ENCODE measurements at places on chromosomes 2 and 18.

DNA sequence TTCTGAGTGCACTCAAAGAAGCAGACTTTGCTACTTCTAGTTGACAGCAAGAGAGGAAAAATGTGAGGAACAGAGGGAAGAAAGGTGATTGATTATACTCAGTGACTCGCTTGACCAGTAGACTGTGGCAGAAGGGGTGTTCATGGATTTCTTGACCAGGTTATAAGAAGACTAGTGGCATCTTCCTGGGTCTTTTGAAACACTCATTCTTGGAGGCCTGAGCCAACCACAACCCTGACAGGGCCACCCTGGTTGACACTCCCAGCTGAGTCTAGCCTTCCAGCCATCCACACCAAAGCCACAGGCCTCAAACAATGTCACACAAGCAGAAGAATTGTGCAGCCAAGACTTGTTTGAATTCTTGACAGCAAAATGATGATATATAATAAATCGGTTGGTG is 366.3 kb downstream of the SS18 start:
- DNase-seq = no peak

DNA sequence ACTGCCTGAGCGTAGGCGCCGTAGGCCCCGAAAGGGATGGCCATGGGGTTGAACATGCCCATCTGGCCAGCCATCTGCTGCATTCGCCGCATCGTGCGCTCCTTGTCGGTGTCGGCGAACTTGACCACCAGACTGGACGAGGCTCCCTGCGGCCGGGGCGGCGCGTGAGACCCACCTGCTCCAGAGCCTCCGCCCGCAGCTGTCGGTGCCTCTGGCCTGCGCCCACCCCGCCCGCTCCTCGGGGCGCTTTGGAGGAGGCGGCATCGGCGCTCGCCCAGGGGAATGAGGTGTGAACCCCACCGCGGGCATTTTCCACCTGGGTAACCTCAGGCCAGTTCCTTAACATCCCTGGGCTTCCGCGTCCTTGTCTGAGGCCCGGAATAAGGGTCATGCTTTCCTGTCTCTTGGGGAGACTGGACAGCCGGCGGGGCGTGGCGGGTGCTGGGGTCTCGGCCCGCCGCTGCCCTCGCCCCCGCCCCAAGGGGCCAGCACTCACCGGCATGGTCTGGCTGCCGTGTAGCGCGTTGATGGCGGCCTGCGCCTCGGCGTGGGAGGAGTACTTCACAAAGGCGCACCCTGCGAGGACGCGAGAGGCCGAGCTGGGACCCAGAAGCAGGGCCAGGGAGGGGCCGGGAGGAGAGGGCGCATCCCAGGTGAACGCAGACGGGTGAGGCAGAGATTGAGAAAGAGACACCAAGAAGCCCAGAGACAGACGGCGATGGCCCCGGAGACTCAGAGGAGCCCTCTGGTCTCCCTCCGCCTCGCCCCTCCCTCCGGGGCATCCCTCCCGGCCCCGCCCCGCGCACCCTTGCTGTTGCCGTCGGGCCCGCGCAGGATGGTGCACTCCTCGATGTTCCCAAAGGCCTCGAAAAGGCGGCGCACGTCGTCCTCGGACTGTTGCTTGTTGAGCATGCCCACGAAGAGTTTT is 291.0 kb downstream of the CELF4 start:
- DNase-seq = no peak

- no peak for DNase-seq
Observed at GRCh38 chr2:181241366-181241765, 215.8 kb upstream of the ITGA4 start.

GRCh38 chr2:229798446-229799155 is 84.2 kb upstream of the DNER start:
- no peak for DNase-seq

GRCh38 chr18:63131106-63131958 is 188.2 kb downstream of the BCL2 start:
- DNase-seq = peak; percentile 79

GRCh38 chr2:180443888-180444287 is 436.8 kb upstream of the CWC22 start:
- no peak for DNase-seq

- DNase-seq = no peak
Observed at GRCh38 chr2:80292474-80292873, 12.1 kb downstream of the LRRTM1 start.

- DNase-seq = no peak
Observed at GRCh38 chr18:78192054-78192453, 787.6 kb upstream of the SALL3 start.

DNA sequence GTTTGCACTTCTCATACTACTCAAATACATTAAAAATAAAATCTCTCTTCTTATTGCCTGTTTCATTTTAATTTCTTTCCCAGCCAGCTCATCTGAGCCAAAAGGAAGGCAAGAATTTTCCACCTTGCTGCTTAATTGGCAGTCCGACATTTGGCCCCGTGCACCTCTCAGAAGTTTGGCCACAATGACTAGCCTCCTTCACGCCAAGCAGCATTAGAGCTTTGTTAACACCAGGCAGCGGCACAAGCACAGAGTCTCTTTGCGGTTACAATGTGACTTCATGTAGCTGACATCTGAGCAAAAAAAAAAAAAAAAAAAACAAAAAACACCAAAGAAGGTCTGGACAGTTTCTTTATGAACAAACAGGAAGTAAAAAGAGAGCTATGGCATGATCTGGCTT is 248.9 kb downstream of the OSR1 start:
- DNase-seq = no peak
